Stimulated activated CD8-positive, alpha-beta memory T cell treated with anti-CD3 and anti-CD28 coated beads, Interleukin-2, amount 100 ng/mL, for 48 hours (primary cell): ENCODE measurements at places on chromosomes 5 and 9.
A peak's percentile ranks its signal among the peaks of the same experiment; 100 is the strongest.

- DNase-seq, result no peak
Measured at GRCh38 chr9:37031081-37031480, 3.0 kb downstream of the PAX5 start.

- DNase-seq, result no peak
Measured at GRCh38 chr9:109052416-109052815, 39.1 kb upstream of the CTNNAL1 start.

- DNase-seq, result no peak
Measured at GRCh38 chr9:114025196-114025753, 52.8 kb downstream of the AMBP start.

DNA sequence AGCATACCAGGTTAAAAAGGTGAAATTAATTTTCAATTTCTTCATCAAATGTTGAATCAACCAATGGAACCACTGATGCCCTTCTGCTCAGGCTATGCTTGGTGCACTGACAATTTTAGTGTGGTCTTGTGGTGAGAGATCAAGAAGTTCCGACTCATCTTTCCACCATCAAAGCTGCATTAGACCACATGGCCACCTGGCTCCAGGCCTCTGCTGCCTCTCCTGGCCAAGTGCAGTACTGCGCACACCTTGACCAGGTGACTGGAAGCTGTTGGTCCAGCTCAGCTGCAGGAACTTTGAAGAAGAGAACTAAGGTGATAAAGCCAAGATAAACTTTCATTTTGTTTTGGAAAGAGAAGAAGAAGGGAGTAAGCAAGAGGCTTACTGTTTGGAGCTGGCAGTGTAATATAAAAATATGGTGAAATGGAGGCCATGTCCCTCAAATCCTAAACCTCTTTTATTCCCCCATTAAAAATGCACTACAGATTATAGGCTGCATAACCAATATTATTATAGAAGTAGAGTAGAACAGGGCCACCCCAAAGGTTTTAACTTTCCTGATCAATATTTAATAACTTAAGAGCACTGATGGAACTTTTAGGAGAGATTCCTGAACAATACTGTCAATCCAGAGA is 315.5 kb upstream of the C9orf72 start:
- DNase-seq, result peak; percentile 45

GRCh38 chr5:76457674-76458485 is 54.8 kb downstream of the IQGAP2 start:
- DNase-seq, result no peak

DNA sequence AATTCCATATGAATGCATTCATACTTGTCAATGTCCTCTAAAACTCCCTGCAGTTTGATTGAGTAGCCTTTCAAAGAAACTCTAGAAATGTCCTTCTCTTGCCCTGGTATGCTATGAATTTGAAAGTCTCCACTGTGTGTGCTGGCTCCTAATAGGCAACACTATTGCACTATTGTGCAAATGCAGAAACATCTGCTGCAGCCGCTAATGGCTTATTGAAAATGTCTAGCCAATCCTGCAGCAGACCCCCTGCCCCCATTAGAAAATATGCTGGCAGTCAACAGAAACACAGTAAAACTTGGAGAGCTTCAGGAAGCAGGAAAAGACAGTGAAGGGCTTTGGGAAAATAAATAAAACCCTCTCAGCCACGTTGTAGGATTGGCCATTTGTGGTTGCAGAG is 87.3 kb upstream of the GRAMD2B start:
- DNase-seq, result no peak
